ENCODE measurements at places on chromosomes 16 and 17.

DNA sequence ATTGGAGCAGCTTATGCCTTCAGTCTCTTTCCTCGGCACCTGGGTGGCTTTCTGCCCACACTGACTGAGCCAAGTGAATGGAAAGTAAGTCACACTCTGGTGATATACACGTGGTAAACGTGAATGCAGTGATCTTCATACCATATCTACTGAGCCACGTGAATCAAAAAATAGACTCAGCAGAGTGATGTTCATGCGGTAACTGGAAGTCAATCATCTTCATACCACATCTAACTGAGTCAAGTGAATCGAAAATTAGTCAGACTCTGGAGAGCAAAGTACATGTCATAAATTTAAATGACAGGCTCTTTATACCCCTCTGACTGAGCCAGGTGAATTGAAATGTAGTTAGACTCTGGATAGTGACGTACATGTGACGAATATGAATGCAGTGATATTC lies 47.1 kb upstream of the ARL4D start:
- DNase-seq, result no peak

DNA sequence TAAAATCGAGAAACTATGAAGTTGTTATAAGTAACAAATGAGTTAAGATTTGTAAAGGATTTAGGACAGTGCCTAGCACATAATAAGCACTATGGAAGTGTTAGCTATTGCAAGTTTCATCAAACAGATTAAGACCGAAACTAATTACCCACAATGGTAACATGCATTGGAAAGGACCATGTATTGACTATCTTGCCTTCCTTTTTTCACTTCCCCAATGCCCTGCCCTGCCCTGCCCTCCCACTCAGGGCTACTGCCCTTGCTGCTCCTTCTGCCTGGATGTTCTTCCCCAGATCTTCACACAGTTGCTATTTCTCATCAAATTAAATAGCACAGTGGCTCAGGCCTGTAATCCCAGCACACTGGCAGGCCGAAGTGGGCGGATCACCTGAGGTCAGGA lies 202.1 kb upstream of the PSMD7 start:
- DNase-seq, result no peak

- no peak for DNase-seq
Observed at GRCh38 chr16:55003916-55004315, 73.3 kb downstream of the IRX5 start.

GRCh38 chr17:30323262-30323894 lies 10.5 kb downstream of the TMIGD1 start:
- DNase-seq, result no peak

DNA sequence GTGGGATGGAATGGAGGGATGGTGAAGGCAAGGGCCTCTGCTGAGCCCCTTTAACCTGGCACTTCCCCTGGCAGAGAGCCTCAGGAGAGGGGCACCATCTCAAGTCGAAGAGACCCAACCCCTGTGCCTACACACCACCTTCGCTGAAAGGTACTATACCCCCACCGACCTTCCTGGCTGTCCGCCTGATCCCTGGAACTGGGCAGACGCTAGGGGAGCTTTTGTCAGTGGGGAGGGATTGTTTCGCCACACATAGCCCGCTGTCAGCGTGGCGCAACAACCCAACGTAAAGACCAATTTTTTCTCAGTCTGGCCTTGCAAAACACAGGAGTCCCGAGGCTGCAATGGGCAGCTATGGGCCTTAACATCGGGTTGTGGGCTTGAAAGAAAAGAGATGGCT lies 3.1 kb downstream of the PPP1R1B start:
- DNase-seq, result no peak

DNA sequence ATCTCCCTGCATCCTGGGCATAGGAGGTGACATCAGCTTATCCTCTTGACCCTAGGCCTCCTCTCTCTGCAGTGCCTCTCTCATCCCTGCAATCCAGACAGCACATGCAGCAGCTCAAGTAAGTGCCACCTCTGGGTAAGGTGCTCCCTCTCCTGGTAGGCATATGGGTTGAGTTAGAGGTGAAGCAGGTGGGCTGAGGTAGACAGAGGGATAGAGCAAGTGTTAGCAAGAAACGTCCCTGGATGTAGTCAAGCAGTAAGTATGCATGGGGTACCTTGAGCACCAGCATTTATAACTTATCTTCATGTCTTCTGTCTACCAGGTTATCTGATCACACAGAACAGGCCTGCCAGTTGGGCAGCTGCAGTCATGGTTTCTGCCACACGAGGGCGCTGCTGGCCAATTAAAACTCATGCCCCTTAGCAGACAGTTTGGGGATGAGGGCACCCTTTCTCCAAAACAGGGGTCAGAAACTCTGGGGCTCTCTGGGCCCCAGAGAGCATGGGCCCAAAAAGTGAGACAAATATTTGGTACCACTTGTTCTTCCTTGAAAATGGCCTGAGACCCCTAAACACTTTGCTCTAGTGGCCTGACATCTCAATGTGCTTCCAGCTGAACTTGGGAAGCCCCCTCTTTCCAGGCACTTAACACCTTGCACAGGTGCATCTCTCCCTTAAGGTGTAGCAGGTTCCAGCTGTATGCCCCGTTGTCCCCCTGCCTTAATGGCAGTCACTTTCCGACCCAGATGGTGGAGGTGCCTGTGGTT lies 59.8 kb downstream of the NEUROD2 start:
- DNase-seq, result peak; percentile 39

DNA sequence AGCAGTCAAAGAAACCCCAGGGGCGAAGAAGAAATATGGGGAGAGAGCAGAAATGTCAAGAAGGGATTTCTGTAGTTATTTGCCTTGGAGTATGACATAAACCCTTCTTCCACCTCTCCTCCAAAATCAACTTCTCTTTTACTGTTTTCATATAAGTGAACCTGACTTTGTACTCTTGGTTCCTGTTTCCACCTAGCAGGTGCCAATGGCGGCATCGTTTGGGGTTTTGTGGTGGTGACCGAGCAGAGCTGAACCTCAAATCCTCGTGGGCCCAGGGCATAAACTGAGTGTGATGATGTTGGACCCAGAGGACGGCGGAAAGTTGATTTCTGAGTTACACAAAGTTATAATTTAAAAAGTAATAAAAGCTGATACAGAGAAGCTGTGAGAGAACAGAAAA lies 39.6 kb upstream of the PSMD7 start:
- no peak for DNase-seq

- no peak for DNase-seq
Observed at GRCh38 chr17:55089256-55089655, 120.7 kb downstream of the STXBP4 start.

GRCh38 chr17:9195411-9195810 lies 174.1 kb downstream of the NTN1 start:
- DNase-seq, result no peak

- DNase-seq, result no peak
Observed at GRCh38 chr16:17342031-17342430, 128.7 kb downstream of the XYLT1 start.

DNA sequence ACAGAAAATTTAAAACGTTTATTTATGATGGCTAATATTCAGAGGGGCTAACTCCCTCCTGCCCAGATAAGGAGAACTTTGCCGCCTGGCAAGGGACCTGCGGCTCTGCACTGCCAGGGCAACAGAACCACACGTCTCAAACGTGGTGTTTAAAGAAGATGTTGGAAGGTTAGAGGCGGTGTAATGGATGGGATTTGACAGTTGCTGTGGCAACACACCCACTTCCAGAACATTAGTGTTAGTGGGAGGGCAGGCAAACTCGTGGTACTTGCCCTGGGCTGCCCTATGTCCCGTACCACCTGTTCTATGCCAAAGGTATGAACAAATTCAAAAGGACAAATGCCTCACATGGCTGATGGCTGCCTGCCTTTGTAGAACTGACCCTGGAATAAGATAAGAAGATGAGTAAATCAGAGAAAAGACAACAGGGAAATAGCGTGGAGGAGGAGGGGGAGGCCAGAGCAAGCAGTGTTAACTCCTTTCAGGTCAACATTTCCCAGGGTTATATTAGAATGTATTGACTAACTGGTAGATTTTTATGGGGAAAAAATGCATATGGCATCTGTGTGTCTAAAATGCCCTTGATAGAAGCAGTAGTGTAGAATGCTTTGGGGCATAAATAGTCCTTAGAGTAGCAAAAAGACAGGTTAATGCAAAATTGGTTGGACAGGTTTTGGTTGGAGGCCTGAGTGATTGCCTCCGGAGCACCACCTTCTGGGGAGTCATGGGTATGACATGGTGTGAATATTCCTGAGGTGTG lies 30.8 kb downstream of the HLF start:
- DNase-seq, result peak; percentile 46

GRCh38 chr16:4315186-4316107 lies at the start of gene GLIS2:
TSS of gene GLIS2 (plus strand) at chr16:4316067. CDS start at chr16:4332281, 16,214 bp downstream.
- peak; percentile 88 for DNase-seq

GRCh38 chr17:21817791-21818364 lies 125.6 kb downstream of the KCNJ18 start:
- no peak for DNase-seq

DNA sequence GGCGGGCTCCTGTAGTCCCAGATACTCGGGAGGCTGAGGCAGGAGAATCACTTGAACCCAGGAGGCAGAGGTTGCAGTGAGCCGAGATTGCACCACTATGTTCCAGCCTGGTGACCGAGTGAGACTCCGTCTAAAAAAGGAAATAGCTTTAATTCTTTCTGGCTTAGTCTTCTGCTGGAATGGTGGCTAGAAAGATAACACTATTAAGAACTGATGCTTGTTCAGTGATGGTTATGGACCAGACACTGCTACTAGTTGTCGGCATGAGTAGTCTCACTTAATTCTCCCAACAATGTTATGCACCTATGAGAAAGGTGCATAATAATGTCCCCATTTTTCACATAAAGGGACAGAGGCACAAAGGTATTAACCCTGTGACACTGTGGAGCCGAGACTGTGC lies 188.7 kb downstream of the HS3ST3A1 start:
- DNase-seq, result no peak

DNA sequence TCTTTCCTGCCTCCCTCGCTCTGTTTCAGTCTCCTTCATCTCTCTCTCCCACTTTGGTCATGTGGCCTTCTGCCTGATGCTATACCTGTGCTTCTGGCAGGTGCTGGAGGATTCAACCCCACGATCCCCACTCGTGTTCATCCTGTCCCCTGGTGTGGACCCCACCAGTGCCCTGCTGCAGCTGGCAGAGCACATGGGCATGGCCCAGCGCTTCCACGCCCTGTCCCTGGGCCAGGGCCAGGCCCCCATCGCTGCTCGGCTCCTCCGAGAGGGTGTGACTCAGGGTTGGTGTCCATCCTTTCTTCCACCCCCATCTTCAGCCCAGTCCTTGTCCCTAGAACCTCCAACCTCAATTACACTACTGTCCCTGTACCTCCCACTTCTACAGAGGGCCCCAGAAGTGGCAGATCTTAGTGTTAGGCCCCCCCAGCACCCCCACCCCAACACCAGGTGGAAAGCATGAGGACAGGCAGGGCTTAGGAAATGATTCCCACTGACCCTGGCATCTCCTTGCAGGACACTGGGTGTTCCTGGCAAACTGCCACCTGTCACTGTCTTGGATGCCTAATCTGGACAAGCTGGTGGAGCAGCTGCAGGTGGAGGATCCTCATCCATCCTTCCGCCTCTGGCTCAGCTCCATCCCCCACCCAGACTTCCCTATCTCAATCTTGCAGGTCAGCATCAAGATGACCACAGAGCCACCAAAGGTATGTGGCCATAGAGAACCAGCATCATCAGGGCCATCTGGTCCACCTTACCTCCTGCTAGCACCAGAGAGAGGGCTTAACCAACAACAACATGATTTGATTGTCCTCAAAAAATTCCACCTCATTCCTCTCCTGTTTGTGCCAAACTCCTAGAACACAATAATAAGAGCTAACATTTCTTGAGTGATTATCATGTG lies 9.7 kb upstream of the KDM6B start:
- DNase-seq, result no peak

GRCh38 chr17:47948706-47949196 lies 7.4 kb downstream of the PNPO start:
- no peak for DNase-seq

- DNase-seq, result peak; percentile 15
Observed at GRCh38 chr16:30458561-30459394, 13.1 kb upstream of the SEPHS2 start.

GRCh38 chr17:45338996-45339535 lies 22.2 kb upstream of the MAP3K14 start:
- no peak for DNase-seq

GRCh38 chr16:85819245-85819644 lies 19.8 kb downstream of the COX4I1 start:
- DNase-seq, result peak; percentile 45

GRCh38 chr16:64094992-64095634 lies 1026.8 kb downstream of the CDH11 start:
- DNase-seq, result no peak

- no peak for DNase-seq
Observed at GRCh38 chr16:85317704-85318103, 205.4 kb upstream of the CIBAR2 start.

All from hindlimb muscle (tissue), 1 donor.